ENCODE measurements at places on chromosomes 3 and 15.

GRCh38 chr3:125386811-125387210 is 11.7 kb upstream of the ZNF148 start:
- peaks cover 17% of the 10 kb centered on the region for H3K4me1 ChIP-seq
- H3K27me3 ChIP-seq = peaks cover 7% of the 10 kb centered on the region
- no peak overlapping the region for H3K4me3 ChIP-seq
- no peaks in the 10 kb centered on the region for H3K36me3 ChIP-seq

DNA sequence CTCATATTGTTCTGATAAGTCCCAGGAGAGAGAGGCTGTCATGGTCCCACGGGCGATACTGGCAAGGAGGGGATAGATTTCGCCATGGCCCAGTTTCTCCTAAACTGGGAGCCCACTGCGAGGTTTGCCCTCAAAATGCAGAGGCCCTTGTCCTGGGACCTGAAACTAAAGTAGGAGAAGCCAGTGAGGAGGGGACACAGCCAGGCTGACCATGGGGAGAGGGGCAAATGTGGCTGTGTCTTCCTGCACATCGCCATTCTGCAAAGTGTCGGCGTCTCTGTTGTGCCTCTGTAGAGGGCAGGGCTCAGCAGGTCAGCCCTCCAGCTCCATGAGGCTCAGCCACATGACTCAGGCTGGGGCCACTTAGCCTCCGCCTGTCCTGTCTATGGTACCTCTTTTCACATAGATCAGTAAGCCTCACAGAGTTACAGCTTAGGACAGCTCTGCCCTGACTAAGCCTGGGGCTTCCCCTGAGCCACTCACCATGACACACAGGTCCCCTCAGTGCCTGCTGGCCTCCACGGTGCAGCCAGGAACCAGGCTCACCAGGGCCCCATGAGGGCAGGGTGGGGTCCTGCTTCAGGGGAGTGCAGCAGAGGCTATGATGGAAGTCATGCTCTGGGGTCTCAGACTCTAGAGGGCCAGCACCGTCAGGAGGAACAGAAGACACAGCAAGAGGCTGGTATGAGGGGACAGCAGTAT is 28.6 kb upstream of the PLXNA1 start:
- H3K36me3 ChIP-seq = peaks cover 4% of the 10 kb centered on the region
- H3K4me1 ChIP-seq = no peaks in the 10 kb centered on the region
- H3K27ac ChIP-seq = no peak overlapping the region
- DNase-seq = no peak

DNA sequence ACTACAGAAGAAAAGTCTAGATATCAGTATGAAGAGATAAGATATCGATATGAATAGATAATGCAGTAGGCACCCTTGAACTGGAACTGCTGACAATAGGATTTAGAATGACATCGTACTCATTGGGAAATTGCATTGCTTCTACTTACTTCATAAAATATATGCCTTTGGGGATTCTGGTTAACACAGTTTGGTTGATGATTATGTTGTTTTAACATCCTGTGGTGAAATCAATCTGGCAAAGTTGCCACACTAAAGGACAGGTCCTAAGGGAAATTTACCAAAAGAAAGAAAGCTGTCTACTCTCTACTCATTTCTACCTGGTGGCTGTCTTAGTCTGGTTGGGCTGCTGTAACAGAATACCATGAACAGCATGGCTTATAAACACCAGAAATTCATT is 417.4 kb upstream of the DPH6 start:
- H3K36me3 ChIP-seq = no peaks in the 10 kb centered on the region
- no peak overlapping the region for H3K4me3 ChIP-seq
- H3K27me3 ChIP-seq = no peaks in the 10 kb centered on the region
- H3K27ac ChIP-seq = no peak overlapping the region
- H3K4me1 ChIP-seq = no peaks in the 10 kb centered on the region

- H3K27ac ChIP-seq = peak within 1 kb of the TSS; percentile 47
- DNase-seq = peak; percentile 61
Measured at GRCh38 chr3:48429960-48430707, at the start of gene PLXNB1. TSS of gene PLXNB1 (minus strand) at chr3:48430086. CDS start at chr3:48424611, 5,475 bp downstream.

DNA sequence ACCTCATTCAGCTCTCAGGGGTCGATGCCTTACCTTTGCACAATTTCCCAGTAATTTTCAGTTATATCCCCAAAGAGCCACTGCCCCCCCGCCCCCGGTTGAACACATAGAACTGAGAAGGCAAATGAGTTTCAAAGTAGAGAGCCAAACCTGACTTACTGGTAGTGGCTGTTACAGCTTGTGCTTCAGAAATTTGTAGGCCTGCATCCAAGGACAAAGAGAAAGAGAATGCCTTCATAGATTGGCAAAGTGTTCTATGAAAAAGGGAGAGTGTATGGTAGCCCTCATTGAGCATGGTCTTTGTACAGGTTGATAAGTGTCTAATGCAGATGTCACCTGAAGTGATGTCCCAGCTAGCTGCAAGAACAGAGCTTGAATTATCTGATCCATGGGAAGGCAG is 13.9 kb downstream of the SEMA6D start:
- no peak overlapping the region for H3K27ac ChIP-seq
- H3K36me3 ChIP-seq = no peaks in the 10 kb centered on the region
- H3K4me3 ChIP-seq = no peak overlapping the region

DNA sequence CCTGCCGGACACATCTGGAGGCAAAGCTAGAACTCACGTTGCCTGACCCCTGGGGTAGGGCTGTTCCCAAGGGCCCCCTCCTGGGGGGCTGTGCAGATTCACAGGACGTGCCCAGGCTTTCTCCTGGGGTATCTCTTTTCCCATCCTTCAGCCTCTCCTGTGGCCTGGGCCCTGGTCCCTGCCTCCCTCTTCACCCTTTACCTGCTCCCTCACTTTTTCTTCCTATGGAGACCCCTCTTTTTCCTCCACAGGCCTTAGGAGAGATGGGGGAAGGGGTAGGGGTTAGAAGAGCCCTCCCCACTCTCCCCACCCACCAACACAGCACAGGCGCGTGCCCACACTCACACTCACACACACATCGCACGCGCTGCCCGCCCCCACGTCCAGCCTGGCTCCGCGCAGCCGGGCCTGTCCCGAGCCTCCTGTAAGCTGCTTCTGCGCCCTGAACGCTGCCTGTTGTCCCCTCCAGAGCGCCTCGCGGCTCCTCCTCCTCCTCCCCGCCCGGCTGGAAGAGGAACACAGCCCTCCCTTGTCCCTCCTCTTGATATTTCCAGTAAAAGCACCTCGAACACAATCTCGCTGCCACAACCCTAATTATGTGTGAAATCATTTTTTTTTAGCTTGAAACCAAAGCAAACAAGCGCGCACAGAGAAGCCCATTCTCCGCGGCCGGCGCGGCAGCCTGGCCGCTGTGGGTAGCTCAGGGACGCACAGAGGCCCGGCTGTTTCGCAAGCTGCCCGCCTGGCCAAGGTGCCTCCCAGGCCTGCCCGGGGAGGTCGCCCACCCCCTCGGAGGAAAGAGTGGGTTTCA is 33.9 kb upstream of the ACAN start:
- no peak overlapping the region for H3K4me3 ChIP-seq
- DNase-seq = no peak
- H3K27me3 ChIP-seq = peaks cover 36% of the 10 kb centered on the region
- H3K36me3 ChIP-seq = peaks cover 28% of the 10 kb centered on the region
- no peak overlapping the region for H3K27ac ChIP-seq
- H3K4me1 ChIP-seq = no peaks in the 10 kb centered on the region

- DNase-seq = no peak
- no peaks in the 10 kb centered on the region for H3K36me3 ChIP-seq
- H3K4me1 ChIP-seq = no peaks in the 10 kb centered on the region
- H3K27me3 ChIP-seq = no peaks in the 10 kb centered on the region
- H3K4me3 ChIP-seq = no peak overlapping the region
Measured at GRCh38 chr15:76168237-76168984, 108.6 kb downstream of the TMEM266 start.

- no peak overlapping the region for H3K4me3 ChIP-seq
- peaks cover 10% of the 10 kb centered on the region for H3K27me3 ChIP-seq
- H3K36me3 ChIP-seq = no peaks in the 10 kb centered on the region
- H3K27ac ChIP-seq = no peak overlapping the region
Measured at GRCh38 chr15:60993008-60993407, 236.1 kb downstream of the RORA start.

DNA sequence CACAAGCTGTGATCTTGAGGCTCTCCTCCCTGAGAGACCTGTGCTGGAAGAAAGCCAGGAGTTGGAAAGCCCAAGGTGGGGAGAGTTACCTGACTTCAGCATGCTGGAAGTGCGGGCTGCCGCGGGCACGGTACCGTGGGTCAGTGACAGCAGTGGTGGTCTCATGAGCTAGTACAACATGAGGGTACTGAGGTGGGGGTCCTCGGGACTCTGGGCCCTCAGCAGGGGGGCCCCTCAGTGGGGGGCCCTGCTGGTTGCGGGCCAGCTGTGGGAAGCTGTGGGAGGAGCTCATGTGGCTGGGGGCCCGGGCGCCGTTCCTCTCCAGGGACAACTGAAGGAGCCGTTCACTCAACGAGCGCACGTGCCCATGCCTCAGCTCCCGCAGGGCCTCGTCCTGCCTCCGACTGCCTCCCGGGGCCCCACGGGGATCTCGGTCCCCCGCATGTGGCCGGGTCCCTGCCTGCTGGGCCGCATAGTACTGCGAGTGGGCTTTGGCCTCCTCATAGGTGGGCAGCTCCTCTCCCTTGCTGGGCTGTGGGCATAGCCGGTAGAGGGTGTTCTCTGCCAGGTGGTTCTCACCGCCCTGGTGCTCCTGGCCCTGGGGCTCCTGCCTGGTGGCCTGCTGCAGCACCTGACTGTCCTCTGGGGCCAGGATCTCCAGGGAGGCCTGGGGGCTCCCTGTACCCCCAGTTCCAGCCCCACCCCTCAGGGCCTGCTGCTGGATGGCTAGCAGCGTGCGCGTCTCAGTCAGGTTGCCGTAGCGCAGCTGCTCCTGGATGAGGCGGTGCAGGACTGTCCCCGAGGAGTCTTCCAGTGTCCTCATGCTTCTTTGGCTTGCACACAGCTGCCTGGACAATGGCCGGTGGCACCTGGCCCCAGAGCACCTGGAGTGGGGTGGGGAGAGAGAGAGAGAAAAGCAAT is 3.4 kb downstream of the AMOTL2 start:
- H3K4me1 ChIP-seq = peaks cover 10% of the 10 kb centered on the region
- peaks cover 3% of the 10 kb centered on the region for H3K36me3 ChIP-seq
- H3K27me3 ChIP-seq = peaks cover 36% of the 10 kb centered on the region
- H3K4me3 ChIP-seq = no peak overlapping the region

- H3K4me3 ChIP-seq = no peak overlapping the region
- H3K27ac ChIP-seq = no peak overlapping the region
- DNase-seq = no peak
- peaks cover 92% of the 10 kb centered on the region for H3K27me3 ChIP-seq
- H3K4me1 ChIP-seq = peaks cover 25% of the 10 kb centered on the region
Measured at GRCh38 chr15:37108381-37109167, 8.2 kb upstream of the MEIS2 start.

GRCh38 chr3:195201295-195201694 is 69.7 kb downstream of the XXYLT1 start:
- peaks cover 29% of the 10 kb centered on the region for H3K4me1 ChIP-seq
- no peaks in the 10 kb centered on the region for H3K36me3 ChIP-seq
- H3K4me3 ChIP-seq = no peak overlapping the region
- no peak for DNase-seq

DNA sequence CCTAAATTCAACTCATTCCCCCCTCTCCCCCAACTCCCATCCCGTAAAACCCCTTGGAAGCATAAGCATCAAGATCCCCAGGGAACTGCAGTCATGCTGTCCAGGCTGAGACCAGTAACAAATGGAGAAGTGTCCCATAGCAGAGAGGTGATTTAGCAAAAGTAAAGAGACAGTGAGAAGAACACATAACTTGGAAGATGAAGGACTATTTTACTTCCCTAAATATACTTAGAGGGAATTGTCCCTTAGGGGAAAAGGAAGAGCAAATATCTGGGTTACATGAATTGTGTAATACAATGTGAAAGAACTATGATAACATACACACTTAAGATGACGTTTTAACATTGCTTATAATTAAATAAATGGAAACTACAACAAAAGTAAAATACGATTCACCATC is 61.6 kb upstream of the LRRFIP2 start:
- peaks cover 3% of the 10 kb centered on the region for H3K27me3 ChIP-seq
- no peaks in the 10 kb centered on the region for H3K36me3 ChIP-seq
- no peak overlapping the region for H3K27ac ChIP-seq
- no peaks in the 10 kb centered on the region for H3K4me1 ChIP-seq
- H3K4me3 ChIP-seq = no peak overlapping the region

DNA sequence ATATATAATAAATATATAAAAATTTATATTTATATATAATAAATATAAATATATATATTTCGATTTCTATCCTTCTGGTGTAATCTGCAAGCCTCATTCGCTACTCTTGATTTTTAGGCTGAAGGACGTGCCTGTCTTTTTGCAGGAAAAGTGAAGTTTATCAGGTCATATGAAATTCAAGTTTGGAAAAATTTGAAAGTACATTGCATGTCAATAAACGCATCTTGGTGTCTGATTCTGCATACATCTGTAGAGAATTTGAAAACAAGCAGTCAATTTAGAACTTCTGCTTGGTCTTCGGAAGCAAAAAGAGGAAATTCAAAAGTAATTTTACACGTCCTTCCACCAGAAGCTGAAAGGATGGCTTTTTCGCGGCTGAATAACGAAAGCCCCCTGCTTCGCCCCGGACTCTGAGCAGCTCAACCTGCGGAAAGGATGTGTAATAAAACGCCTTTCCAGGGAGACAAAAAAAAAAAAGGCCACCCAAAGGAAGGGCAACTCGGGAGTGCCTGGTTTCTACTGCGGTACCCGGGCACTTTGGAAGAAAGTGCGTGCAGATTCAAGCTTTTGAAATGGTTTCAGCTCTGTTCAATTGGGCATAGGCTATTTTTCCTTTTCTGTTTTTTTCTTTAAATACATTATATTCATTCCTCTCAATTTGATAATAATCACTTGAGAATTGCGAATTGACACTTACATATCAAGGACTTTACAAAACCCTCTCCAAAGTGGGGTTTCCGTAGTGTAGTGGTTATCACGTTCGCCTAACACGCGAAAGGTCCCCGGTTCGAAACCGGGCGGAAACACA is 1.5 kb upstream of the MYNN start:
- peak overlapping the region; percentile 100 for H3K27ac ChIP-seq
- H3K27me3 ChIP-seq = peaks cover 3% of the 10 kb centered on the region

- H3K27me3 ChIP-seq = peaks cover 11% of the 10 kb centered on the region
- no peaks in the 10 kb centered on the region for H3K36me3 ChIP-seq
- no peak for DNase-seq
- no peak overlapping the region for H3K27ac ChIP-seq
Measured at GRCh38 chr3:134601539-134602439, 49.0 kb downstream of the KY start.

DNA sequence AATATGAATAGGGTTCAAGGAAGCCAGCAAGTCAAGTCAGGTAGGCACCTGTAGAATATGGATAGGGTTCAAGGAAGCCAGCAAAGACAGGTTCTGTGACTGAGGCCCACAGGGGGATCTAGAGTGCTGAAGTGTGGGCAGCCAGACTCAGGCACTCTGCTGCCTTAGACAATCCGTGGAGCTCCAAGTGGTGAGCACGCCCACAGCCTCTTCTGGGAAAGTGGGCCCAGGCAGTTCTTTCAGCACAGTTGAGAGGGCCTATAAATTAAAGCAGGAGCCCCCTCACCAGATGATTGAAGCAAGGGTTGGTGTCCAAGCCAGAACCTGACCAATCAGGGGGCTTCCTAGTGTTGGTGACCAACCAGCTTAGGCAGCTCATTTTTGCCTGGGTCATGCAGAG is 51.0 kb downstream of the ANP32A start:
- H3K27ac ChIP-seq = no peak overlapping the region
- H3K36me3 ChIP-seq = no peaks in the 10 kb centered on the region
- H3K4me1 ChIP-seq = peaks cover 5% of the 10 kb centered on the region
- no peak for DNase-seq
